Peyer's patch (tissue), 4 donors: ENCODE measurements at places on chromosomes 1 and 21. TPM values are rescaled to one million over a fixed set of nuclear protein-coding genes. Genes with fewer than 3 reads are reported as not detected.

ANGPTL3 gene
- not detected for total RNA-seq

DNA sequence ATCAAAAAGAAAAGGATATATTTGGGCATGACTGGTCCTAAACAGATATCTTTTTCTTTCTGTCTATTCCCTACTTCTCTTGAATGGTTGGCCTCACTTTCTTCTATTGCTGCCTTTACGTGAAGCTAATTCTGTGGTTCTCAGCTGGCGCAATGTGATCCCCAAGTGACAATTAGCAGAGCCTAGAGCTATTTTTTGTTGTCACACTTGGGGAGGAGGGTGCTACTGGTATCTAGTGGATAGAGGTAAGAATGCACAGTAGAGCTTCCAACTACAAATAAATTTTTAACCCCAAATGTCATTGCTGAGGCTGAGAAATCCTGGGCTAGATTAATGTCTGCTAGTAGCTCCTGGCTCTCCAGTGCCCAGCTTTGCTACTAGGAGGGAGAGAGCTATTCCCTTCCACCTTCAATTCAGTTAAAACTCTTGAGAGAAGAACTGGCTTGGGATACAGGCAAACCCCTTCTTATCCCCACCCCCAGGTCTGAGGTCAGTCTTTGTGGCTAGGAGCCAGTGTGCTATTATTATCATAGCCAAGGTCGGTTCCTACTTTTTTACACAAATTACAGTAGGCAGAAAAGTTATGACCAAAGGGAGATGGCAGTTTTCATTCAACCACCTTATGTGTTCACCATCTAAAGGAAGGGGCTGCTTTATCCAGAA lies 102.1 kb downstream of the SNX7 start:
- DNase-seq, result no peak

PLA2G4A gene
- 7.0 TPM for total RNA-seq

- DNase-seq, result no peak
Measured at GRCh38 chr1:26126321-26127084, 14.9 kb downstream of the PDIK1L start.

DNA sequence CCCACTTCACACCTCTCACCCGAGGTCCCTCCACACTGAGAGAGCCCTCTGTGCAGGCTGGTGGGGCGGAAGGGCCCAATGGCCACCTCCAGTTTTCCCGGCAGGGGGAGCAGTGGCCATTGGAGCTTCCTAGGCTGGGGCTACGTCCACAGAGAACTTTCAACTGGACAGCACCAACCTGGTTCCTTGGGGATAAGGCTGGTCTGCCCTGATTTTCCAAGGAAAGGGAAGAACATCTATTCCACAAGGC lies 20.3 kb upstream of the LAPTM5 start:
- DNase-seq, result no peak

DNA sequence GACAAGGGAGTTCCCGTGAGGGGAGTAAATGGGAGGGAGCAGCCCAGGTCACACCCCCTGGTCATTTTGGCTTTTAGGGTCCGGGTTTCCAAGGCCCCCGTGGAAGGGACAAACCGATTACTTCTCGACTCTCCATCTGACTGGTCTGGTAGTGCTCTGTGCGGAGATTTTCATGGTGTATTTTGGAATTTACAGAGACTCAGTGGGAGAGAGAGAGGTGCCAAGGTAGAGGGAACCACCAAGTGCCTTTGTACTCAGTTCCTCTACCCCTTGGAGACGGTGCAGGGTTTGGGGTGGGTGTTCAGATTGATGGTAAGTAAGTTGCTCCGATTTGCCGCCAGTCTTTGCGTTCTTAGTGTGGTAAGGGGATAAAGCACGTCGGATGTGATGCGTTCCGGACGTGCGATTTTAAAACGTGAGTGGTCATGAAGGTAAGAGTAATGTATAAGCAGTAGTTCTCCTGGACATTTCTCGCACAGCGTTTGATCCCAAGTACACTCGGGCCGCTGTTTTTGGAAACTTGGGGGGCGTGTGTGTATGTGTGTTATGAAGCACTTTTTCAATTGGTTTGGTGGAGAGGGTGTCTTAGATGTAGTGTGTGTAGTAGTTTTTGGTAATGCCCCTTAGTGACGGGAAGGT lies 682 bp downstream of the SUCO start:
- peak; percentile 65 for DNase-seq

DNA sequence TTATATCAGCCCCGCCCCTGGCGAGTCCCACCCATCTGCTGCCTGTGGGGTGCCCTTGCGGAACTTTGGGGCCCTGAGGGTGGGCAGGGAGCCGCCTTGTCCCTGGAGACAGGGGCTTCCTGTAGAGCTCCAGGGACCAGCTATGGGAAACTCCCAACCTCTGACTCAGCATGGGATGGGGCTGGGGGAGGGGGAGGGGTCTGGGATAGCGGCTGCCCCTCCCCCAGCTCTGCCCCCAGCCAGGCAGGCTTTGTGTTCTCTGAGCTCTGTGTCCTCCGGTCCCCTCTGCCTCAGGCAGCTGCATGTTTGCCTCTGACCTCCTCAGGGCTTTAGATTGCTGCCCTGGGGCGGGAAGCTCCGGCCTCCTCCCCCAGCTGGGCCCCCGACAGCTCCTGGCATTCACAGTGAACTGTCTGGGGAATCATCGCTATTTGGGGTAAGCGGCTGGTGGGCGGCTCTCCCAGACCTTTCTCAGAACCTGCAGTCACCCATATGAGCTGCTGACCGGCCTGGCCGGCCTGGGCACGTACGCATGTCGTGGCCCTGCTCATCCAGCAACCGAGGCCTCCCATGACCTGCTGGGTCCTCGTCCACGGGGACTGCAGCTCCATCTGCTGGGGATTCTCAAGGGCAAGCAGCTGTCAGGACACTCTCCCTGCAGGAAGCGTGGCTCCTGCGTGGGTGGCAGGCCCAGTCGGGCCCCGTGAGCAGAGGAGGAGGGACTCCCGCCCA lies 17.1 kb downstream of the ARHGEF16 start:
- DNase-seq, result no peak
